Upper lobe of left lung (tissue), 6 donors: ENCODE measurements at places on chromosomes 2 and 18. TPM values are rescaled to one million over a fixed set of nuclear protein-coding genes. Genes with fewer than 3 reads are reported as not detected.

GRCh38 chr2:95039978-95040377 is 14.5 kb downstream of the MAL start:
- H3K27me3 ChIP-seq: no peaks in the 10 kb centered on the region
- H3K36me3 ChIP-seq: no peaks in the 10 kb centered on the region
- peaks cover 17% of the 10 kb centered on the region for H3K4me1 ChIP-seq
- no peak for DNase-seq
- H3K4me3 ChIP-seq: no peak overlapping the region

Gene LCLAT1
- 7.3 TPM for total RNA-seq

Gene IL36B
- total RNA-seq: not detected

Gene TAF4B
- total RNA-seq: 2.9 TPM

Gene RGPD4
- 0.17 TPM for total RNA-seq

GRCh38 chr2:147224070-147224469 is 620.8 kb upstream of the ACVR2A start:
- no peaks in the 10 kb centered on the region for H3K36me3 ChIP-seq
- no peaks in the 10 kb centered on the region for H3K27me3 ChIP-seq
- no peak for DNase-seq
- H3K4me1 ChIP-seq: no peaks in the 10 kb centered on the region

GRCh38 chr18:10142496-10143160 is 228.8 kb downstream of the VAPA start:
- no peak for DNase-seq
- H3K4me3 ChIP-seq: no peak overlapping the region
- no peaks in the 10 kb centered on the region for H3K27me3 ChIP-seq

DNA sequence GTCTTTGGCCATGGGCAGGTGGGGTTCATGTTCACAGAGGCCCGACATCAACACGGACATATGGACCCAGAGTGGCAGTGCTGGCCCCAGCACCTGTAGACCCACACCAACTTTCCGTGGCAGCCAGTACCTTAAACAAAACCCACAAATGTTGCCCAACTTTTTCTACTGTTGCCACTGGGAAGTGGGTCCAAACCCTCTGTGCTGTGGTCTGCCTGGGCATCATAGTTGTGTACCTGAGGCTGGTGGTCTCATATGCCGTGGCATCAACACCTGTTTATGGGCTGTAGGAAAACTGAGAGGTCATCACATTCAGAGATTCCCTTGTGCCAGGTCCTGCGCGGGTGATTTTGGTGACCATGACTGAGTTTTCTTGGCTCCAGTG is 79.9 kb downstream of the SH3RF3 start:
- no peak for DNase-seq
- H3K4me3 ChIP-seq: no peak overlapping the region
- H3K4me1 ChIP-seq: peaks cover 19% of the 10 kb centered on the region
- no peaks in the 10 kb centered on the region for H3K36me3 ChIP-seq

DNA sequence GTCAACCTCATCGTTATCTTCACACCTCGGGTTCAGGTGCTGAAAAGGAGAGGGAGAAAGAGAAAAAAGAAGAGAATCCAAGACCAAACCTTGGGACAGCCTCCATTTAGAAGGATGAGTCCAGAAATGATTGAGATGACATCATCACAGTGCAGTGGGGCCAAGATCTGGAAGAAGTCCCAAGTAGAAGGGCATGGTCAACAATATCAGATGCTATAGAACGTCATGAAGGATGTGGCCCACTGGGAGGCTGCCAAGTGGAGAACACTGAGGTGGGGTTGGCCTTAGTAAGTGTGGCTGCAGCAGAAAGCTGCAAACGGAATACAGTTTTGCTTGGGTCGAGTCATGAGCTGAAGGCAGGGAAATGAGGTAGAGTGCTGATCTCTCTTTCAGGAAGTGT is 91.1 kb upstream of the FZD7 start:
- no peak overlapping the region for H3K4me3 ChIP-seq
- no peaks in the 10 kb centered on the region for H3K4me1 ChIP-seq
- DNase-seq: no peak
- H3K36me3 ChIP-seq: no peaks in the 10 kb centered on the region

Gene MBD5
- 99.5 TPM for total RNA-seq

GRCh38 chr2:239351687-239352086 is 49.1 kb downstream of the HDAC4 start:
- DNase-seq: no peak
- peaks cover 35% of the 10 kb centered on the region for H3K36me3 ChIP-seq
